ENCODE measurements at places on chromosomes 1 and 21.

GRCh38 chr1:199113265-199113869, 474.5 kb downstream of the PTPRC start:
- DNase-seq: peak; percentile 84

- DNase-seq: no peak
These were observed 5.5 kb downstream of the SDCCAG8 start for GRCh38 chr1:243261390-243261789.

GRCh38 chr21:31366825-31367224, 22.8 kb upstream of the TIAM1 start:
- no peak for DNase-seq

GRCh38 chr1:207967703-207968102, 56.8 kb upstream of the CD34 start:
- DNase-seq: no peak

DNA sequence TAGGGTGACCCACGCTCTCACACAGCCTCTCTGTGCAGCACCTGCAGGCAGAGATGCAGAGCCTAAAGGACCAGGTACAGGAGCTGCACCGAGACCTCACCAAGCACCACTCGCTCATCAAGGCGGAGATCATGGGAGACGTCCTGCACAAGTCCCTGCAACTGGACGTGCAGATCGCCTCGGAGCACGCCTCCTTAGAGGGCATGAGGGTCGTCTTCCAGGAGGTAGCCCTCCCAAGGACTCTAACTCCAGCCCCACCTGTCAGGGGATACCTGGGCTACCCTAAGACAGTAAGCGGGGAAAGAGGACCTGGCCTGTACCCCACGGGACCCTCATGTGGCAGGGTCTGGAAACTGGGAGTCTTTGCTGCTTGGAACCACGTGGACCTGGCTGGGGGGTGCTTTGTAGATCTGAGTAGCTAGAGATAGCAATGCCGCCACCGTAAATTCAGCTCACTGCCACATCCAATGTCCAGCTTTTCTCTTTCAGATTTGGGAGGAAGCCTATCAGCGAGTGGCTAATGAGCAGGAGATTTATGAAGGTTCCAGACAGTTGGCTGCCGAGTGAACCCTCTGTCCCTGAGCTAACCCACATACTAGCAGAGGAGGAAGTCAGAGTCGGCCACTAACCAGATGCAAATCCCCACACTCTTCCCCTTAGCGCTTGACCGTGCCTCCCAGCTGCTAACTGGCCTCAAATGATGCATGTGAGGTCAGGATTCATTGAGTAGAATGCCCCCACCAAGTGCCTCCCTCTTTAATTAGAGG, 6.5 kb downstream of the RNF207 start:
- peak; percentile 63 for DNase-seq

DNA sequence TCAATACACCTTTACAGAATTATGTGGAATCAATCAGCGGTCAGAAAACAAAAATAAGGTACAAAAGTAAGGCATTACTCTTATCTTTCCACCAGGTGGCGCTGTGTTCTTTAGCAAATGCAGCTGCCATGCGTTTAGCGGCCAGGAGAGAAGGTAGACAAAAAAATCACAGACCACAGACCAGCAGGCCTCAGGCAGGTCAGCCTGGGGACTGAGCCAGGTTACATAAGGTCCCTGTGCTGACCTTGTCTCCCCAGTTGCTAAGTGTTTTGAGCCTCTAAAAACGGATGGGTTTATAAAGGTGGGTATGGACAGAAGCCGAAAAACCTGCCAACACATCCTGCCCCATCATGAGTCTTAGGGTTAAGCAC, 2.8 kb downstream of the RGS16 start:
- DNase-seq: peak; percentile 85

All from activated effector memory CD4-positive, alpha-beta T cell treated with anti-CD3 and anti-CD28 coated beads, Interleukin-2, amount 50 U/mL, for 16 hours (primary cell).